ENCODE measurements at places on chromosomes 1 and 21.

DNA sequence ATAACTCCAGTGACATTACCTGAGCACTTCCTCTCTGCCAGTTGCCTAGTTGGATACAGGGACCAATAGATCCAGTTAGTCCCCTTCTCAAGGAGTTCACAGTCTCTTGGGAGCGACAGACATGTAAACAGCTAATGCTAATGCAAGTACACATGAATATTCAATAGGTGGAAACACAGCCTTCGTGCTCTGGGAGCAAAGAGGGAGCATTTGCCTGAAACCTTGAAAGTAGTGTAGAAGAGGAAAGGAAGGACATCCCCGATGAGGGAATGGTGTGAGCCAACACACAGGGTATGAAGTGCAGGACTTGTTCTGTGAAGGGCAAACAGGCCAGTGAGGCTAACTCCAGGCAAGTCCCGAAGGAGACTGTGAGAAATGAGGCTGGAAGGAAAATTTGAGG lies 3.8 kb upstream of the TMEM222 start:
- no peak for DNase-seq

GRCh38 chr1:183891158-183891856 lies 86.4 kb downstream of the RGL1 start:
- no peak for DNase-seq

GRCh38 chr1:20430355-20431175 lies 55.4 kb downstream of the CAMK2N1 start:
- peak; percentile 46 for DNase-seq

GRCh38 chr1:109185357-109185756 lies 28.4 kb upstream of the SARS1 start:
- DNase-seq = no peak

DNA sequence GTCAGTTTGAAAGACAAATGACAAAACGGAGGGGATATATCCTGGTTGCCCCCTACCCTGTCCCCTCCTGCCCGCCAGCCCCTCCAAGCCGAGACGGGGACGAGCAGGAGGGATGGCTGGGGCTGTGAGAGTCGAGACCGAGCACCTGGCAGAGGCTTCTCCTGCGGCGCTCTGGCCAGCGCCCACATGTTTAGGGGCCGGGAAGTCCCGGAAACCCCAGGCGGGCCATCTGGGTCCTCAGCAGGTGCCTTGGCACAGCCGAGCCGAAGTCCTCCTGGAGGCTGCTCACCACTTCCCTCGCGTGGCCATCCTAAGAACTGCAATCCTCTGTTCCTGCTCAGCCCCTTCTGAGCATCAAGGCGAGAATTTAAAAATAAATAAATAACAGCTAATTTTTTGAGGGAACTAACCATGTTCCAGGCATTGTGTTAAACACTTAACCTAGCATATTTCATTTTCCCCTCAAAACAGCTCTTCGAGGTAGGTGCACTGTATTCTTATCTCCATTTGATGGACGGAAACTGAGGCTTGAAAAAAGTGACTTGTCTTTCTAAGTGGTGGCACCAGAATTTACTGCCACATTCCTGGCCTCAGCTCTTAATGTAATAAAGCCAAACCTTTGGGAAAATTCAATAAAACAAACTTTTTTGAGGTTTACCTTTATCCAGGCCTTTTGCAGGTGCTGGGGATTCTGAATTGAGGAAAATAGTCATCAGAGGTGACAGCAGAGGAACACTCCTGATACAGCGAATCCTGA lies 3.5 kb upstream of the RIMS3 start:
- DNase-seq = peak; percentile 85

GRCh38 chr1:40739455-40740008 lies 44.1 kb upstream of the KCNQ4 start:
- DNase-seq = no peak

- DNase-seq = no peak
Measured at GRCh38 chr1:119253366-119253765, 112.9 kb upstream of the WARS2 start.

GRCh38 chr21:18477043-18477442 lies 73.5 kb upstream of the TMPRSS15 start:
- no peak for DNase-seq

Measured in activated CD4-positive, alpha-beta T cell treated with anti-CD3 and anti-CD28 coated beads, Interleukin-2, amount 50 U/mL, for 16 hours (primary cell).